ENCODE measurements at places on chromosomes 2 and 18.

DNA sequence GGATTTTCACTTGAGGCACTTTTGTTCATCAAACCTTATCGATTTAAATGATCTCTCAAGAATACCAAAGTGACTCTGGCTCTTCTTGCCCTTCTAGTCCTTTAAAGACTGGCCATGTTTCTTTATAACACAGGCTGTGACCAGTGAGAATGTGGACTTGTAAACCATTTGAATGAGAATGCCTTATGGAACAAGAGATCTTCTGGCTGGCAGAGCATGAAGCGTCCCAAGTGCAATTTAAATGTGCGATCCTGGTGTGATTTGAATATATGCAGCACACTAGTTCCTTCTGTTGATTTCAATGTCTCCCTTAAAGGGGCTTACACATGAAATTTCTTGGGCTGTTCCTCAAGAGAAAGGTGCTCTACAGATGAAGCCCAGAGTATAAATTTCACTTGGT lies 262.4 kb upstream of the CCDC68 start:
- no peak for DNase-seq

DNA sequence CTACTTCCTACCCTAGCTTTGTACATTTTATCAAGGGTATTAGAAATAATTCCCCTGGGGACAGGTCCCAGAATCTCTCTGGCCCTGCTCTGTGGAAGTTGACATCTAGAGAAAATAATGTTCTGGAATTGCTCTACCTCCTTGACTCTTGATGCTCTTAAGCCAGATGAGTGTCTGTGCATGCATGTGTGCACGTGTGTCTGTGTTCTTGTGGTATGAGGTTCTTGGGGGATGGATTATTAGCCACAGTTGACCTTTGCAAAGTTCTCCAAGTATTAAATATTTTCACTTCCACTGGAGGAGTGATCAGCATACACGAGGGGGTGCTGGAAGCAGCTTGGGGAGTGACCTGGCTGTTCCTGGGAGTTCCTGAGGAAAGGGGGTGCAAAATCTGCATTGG lies 61.2 kb upstream of the PELI1 start:
- DNase-seq = no peak

DNA sequence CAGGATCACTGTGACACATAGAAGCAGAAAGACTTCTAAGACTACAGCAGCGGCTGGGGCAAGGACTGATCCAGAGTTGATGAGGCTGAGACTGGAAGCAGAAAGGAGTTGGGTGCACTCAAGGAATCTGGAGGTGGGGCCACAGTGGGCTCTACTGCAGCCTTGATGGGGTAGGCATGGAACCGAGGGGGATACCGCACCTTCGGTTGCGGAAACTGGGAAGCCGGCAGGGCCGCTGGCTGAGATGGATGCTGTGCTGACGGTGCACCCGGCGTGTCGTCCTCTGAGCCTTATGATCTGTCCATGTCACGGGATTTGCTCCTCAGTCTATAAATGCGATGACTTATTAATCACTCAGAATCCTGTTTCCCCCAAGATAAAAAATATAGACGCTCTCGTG lies 473.5 kb upstream of the MYT1L start:
- DNase-seq = no peak

DNA sequence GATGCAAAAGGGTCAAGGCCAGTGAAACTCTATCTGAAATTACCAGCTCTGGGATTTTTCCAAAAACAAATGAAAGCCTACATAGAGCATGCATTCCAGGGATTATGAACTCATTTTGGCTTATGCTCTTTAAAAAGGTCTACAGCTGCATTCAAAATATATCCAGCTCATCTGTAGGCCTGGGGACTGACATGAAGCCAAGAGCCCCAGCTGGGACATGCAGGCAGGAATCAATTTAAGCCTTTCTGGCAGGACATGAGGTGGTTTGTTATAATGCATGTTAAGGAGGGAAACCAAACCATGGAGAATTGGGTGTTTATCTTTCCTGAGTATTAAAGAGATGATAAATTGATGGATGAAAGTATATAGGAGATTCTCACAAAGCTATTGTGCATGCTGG lies 164.5 kb downstream of the RBM43 start:
- DNase-seq = no peak

GRCh38 chr2:144950899-144951560 lies 431.1 kb upstream of the ZEB2 start:
- peak; percentile 85 for DNase-seq

DNA sequence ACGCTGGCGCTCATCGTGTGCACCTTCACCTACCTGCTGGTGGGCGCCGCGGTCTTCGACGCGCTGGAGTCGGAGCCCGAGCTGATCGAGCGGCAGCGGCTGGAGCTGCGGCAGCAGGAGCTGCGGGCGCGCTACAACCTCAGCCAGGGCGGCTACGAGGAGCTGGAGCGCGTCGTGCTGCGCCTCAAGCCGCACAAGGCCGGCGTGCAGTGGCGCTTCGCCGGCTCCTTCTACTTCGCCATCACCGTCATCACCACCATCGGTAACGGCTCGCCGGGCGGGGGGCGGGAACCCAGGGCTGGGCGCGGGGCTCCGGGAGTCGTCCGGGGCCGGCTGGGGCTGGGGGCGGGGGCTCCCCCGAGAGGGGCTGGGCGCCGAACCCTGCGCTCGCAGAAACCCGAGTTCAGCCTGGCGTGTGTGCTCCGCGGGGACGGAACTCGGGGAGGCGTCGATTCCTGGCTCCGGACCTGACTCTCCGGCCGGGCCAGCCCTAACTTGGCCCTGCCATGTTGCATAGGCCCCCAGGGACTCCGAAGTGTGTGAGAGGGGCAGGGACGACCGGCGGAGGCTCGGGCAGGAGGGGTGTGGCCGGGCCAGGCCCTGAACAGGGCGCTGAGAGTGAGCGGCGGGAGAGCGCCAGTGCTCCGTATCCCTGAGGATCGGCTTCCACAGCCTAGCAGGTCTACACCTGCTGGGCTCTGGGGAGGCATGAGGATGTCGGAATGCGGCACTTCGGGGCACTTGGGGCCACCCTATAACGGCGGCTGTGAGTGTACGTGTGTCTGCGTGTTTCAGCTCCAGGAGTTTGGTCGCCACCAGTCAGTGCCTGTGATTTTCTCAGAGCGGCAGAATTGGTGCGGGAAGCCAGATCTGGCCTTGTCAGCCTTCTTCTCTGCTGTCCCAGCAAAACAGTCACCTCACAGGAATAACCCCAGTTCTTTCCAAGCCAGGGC lies 651 bp downstream of the KCNK3 start:
- no peak for DNase-seq

GRCh38 chr2:11616097-11616687 lies 53.8 kb downstream of the NTSR2 start:
- no peak for DNase-seq

DNA sequence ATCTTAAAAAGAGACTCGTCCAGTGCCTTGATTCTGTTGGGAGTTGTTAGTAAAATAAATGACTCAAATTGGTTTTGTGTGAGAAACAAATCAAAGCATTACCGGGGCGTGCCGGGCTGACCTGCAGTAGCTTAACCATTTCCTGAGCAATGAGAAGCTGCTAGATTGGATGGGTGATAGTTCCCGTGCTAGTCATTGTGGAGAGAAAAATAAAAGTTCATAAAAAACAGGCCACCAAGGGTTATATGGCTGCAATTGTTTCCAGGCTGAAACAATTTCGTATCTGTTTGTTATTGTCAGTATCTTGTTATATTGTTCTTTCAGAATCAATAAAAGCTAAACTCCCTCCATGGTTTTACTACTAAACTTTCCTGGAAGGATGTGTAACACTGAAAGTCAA lies 314.4 kb downstream of the MTX2 start:
- no peak for DNase-seq

- peak; percentile 3 for DNase-seq
Measured at GRCh38 chr2:155377266-155377680, 678.8 kb downstream of the KCNJ3 start.
